Right cardiac atrium (tissue), 5 donors: ENCODE measurements at places on chromosomes 1 and 21.

GRCh38 chr1:240004086-240004749, 87.5 kb upstream of the FMN2 start:
- no peak for DNase-seq

GRCh38 chr21:34157521-34157920, 84.1 kb downstream of the MRPS6 start:
- no peak for DNase-seq

GRCh38 chr1:39001516-39002421, 10.7 kb downstream of the AKIRIN1 start:
- DNase-seq: no peak

- no peak for DNase-seq
These were observed 79.9 kb downstream of the CD247 start for GRCh38 chr1:167438171-167439138.

- DNase-seq: no peak
These were observed 74.7 kb downstream of the KIFAP3 start for GRCh38 chr1:169999761-170000160.

- DNase-seq: no peak
These were observed 10.7 kb downstream of the HMGN2 start for GRCh38 chr1:26482921-26483320.

DNA sequence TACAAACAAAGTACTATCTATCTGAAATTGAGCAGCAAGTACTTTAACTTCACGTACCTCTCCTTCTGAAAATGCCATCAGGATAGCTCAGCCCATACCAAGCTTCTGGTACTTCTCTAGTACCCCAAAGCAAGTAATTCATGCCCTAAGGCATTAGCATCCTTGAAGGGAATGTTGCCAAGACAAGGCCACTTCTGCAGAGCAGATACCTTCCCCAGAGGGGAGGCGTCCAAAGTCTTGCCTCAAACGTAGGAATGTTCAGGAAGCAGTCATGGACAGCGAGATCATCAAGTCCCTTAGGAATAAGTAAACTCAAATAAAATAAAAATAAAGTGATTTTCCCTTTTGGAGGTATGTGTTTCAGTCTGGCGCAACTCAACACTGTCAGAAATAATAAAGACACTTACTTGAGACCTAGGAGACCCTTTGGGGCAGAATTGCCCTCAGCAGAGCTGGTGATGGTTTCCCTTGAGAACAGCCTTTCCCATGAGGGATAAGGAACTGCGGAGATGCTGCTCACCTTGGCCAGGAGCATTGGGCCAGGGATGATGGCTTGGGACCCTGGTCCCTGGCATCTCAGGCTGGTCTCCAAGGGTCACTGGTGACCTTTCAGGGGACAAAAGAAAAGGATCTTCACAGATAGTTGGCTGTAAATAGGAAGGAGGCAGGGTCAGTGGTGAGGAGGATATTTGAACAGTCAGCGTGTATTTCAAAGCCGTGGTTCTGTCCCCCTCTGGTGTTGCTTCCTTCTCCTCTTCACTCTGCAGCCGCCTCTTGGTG, 522.9 kb downstream of the KIF26B start:
- DNase-seq: no peak
